ENCODE measurements at places on chromosomes 6 and 20.
A peak's percentile ranks its signal among the peaks of the same experiment; 100 is the strongest.

DNA sequence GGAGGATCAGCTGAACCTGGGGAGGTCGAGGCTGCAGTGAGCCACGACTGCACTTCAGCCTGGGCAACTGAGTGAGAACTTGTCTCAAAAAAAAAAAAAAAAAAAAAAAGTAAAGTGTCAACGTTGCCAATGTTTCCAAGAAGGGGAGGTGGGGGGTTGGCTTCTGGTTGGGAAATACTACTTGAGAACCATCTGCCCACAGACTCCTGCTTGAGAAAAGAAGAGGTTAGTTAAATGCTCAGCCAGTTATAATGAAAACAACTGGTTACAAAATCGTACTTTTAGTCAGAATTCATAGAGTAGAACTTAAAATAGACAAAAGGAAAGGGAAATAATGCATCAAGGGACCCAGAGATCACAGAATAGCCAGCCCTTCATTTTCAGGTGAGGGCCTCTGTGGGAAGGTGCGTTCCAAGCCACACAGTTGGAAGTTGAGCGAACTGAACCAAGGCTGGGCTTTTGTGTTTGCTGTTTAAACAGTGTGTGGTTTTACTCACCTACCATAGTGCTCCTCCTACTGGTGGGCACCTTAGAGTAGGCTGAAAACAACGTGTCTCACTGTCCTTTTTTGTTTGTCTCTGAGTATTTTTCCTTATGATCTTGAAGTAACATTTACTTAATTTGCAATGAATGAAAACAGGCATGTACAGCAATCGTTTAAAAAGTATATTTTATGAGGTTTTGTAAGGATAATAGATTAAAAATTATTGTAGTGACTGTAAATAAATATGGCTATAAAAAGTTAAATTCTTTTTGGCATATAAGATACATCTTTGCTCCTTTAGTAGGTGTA lies 200.7 kb downstream of the BCAS1 start:
- DNase-seq, result peak; percentile 43

DNA sequence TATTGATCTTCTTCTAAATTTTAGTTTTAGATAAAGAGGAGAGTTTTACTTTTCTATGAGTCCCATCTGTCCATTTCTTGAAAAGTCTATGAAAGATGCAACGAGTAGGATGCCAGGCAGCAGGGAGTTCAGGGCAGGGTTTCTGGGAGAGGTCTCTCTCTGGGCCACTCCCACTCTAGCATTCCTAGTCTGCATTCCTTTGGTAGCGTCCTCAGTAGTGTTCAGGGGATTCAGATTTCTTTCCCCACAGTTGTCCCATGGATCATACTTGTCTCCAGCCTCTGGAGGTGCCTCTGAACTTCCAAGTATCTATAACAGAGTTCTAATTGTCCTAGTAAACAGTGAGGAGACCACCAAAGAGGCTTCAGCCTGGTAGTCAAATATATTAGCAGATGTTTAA lies 225.3 kb downstream of the RIMS1 start:
- DNase-seq, result no peak

GRCh38 chr6:89180971-89181370 lies 35.1 kb downstream of the PM20D2 start:
- DNase-seq, result no peak

- no peak for DNase-seq
These were observed 112.7 kb upstream of the PRL start for GRCh38 chr6:22409486-22409885.

- no peak for DNase-seq
These were observed at the start of gene RIN2 for GRCh38 chr20:19758133-19758500. Gene RIN2, plus strand, starts transcription at chr20:19758258. Its CDS starts 131,344 bp downstream, at chr20:19889602.

- no peak for DNase-seq
These were observed 225.7 kb downstream of the UST start for GRCh38 chr6:148972481-148972880.

GRCh38 chr20:9572670-9573069 lies 58.3 kb downstream of the LAMP5 start:
- no peak for DNase-seq

DNA sequence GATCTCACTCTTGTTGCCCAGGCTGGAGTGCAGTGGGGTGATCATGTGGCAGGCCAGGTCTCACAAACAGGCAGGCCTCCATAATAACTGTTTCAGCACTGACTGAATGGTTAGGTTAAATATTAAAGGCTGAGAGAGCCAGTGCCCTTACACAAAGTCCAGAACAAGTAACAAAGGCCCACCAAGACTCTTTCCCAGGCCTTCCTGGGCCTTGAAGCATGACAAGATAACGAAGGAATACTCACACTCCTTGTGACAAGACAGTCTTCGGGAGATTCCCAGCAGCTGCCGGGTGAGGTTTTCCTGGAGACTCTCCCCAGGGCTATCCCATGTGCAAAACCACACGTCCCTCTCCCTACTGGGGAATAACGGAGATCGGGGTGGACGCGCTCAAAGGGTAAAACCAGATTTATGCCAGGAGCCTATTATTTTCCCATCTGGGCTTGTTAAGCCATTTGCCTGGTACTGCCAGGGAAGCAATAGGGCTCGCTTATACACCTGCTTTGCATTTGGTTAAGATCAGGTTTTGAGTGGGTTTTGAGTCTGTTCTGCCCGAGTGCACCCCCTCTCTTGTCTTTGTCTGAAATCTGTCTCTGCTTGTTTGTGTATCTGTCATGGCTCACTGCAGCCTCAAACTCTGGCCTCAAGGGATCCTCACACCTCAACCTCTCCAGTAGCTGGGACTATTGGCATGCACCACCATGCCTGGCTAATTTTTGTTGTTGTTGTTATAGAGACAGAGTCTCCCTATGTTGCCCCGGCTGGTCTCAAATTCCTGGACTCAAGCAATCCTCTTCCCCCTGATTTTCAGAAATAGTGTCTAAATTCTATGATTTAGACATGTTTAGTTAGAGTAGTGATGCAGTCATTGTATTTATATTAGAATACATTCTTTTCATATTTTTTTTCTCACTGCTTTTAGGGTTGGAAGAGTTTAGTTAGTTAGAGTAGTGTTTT lies 1.4 kb upstream of the ENPP3 start:
- no peak for DNase-seq

DNA sequence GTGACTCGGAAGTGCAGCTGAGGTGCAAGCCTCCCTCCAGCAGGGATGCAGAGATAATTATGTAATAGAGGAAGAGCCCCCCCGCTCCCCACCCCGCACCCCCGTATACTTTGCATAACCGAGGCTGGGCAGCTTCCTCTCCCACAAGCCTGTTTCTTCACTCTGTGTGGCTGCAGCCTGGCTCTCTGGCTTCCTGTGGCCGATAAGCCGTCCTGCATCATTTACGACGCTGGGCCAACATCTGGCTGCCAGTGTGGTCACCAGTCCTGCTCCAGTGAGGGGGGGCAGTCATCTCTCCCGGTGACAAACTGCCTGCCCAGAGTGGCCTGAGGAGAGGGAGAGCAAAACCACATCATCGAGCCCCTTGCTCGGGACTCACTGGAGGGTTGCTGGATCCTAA lies 59.2 kb downstream of the RBM38 start:
- DNase-seq, result peak; percentile 87

GRCh38 chr6:56852260-56853010 lies 102.5 kb upstream of the BEND6 start:
- DNase-seq, result no peak

DNA sequence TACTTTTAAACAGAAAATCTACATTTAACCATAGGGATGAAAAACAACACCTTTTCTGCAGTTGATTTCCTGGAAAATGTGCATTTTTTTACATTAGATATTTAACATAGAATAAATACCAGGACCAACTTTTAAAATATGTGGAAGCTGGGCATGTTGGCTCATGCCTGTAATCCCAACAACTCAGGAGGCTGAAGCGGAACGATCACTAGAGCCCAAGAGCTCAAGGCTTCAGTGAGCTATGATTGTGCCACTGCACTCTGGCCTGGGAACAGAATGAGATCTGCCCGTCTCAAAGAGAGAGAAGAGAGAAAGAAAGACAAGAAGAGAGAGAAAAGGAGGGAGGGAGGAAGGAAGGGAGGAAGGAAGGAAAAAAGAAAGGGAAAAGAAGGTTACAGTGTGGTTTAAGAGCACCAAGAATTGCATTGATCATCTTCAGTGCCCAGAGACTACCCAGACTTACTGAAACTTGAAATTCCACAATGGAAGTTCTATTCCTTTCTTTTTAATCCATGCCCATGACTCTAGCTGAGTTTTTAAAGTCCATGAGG lies 189.4 kb upstream of the ARID1B start:
- no peak for DNase-seq

DNA sequence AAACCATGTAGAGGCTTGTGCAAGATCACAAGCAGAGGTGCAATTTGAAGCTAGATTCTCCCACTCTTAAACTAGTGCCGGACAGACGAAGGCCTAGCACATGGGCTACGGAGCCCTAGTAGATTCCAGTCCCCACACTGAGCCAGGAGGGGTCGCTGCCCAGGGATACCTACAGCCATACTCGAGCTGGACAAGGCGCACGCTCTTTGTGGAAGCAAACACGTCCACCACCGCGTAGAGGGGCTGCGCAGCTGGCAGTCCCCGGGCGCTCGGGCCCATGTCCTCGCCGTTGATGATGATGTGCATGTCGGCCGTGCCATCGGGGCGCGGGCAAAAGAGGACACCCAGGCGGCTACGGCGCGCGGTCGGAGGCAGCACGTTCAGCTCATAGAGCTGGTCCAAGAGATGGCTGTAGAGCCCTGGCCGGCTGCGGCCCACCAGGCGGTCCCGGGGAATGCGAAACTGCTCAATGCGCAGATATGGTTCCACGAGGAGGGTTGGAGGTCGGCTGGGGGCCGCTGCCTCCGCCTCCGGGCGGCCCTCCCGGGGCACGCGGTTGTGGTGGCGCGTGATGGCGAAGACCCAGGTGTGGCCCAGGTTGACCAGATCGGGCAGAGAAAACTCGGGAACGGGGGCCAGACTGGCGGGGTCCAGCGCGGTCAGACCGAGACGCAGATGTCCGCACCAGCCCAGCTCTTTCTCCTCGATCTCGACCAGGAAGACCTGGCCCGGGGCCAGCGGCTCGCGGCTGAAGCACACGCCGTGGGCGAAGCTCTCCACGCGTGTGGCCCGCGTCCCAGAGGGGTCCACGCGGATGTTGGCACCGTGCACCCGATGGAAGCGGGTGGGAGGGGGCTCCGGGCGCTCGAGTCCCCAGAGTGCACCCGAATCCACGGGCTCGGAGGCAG lies 677 bp downstream of the NEURL2 start:
- no peak for DNase-seq

DNA sequence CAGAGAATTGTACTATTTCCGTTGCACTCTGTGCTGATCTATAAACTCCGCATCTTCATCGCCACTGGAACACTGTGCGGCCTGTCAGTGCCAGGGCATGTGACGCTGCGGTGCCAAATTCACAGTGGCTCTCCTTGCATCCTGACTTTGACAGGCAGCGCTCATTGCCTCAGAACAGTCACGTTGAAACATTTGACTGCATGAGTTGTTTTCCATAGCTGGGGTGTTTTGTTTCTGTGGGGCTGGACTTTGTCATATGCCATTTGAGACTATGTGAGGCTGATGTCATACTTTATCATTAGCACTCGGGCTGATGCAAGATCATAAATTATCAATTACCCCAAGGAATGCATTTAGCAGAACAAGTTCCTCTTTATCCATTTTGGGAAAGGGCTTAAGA lies 32.7 kb downstream of the CFAP61 start:
- DNase-seq, result no peak

GRCh38 chr6:129236001-129236517 lies 353.1 kb downstream of the LAMA2 start:
- DNase-seq, result no peak

DNA sequence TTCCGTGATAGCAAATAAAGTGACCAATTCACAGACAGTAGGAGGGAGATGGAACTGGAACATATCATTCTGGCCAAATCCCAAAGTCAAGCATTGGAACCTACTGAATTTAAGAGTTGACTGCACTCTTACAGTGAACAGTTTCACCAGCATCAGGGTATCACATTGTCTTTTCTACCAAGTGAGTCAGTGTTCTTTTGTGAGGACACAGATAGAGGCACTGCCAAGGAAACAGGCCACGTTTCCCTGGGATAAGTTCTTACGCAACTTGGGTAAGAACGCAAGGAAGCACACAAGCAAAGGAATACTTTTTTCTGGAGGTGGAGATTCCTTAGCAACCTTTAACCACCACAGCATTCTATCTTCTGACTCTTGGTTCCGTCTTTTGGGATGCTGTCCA lies 28.6 kb upstream of the ENPP5 start:
- no peak for DNase-seq

DNA sequence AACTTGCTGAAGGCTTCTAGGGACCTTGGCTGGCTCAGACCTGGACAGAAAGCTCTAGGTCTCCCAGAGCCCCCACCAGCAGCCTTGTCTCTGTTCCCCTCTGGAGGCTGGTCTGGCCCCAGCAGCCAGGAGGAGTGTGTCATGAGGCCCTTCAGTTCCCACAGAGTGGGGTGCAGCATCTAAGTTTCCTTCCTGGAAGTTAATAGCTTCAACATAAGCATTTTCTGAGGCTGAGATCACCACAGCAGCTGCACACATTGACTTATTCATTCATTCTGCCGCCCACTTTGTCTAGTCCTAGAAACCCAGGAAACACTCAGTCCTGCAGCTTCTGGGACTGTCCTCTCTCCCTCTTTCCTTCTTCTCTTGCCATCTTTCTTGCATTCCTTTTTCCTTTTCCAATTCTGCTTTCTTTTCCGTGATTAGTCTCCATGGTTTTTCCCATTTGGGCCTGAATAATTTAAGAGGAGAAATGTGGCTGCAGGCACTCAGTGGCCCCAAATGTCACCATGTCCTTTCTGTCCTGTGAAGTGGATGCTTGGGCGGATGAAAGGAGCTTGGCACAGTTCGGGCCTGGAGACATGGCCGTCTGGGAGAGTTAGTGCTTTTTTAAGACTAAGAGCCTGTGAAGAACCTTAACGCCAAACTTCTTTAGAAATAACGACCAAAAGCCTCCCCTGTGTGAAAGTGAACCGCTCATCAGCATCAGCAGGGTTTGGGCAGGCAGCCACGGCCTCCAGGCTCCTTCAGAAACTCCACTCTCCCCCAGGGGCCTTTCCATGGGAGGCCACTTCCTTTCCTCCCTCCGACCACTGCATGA lies 31.0 kb upstream of the PCMTD2 start:
- DNase-seq, result no peak

GRCh38 chr20:24289737-24290481 lies 179.5 kb upstream of the SYNDIG1 start:
- DNase-seq, result peak; percentile 73

- no peak for DNase-seq
These were observed 10.1 kb upstream of the SSR1 start for GRCh38 chr6:7323074-7323473.

DNA sequence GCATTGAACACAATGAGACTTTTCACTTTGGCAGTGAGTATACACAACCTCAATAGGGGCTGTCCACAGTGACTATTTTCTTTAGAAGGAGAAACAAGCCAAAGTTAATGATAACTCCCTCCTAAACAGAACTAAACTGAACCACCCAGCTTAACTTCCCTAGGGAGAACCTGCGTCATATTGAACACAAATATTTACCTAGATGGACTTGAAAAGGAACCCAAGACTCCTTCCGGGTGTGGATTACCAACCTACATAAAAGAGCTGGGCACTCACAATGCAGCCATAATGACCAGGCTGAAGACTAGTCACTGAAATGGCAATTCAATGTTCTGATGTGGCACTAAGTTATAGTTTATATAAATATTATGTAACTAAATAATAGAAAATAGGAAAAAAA lies 160.6 kb downstream of the IBTK start:
- no peak for DNase-seq

Measured in KG1 (cell line).